T47D (cell line): ENCODE measurements at places on chromosomes 2 and 18.

DNA sequence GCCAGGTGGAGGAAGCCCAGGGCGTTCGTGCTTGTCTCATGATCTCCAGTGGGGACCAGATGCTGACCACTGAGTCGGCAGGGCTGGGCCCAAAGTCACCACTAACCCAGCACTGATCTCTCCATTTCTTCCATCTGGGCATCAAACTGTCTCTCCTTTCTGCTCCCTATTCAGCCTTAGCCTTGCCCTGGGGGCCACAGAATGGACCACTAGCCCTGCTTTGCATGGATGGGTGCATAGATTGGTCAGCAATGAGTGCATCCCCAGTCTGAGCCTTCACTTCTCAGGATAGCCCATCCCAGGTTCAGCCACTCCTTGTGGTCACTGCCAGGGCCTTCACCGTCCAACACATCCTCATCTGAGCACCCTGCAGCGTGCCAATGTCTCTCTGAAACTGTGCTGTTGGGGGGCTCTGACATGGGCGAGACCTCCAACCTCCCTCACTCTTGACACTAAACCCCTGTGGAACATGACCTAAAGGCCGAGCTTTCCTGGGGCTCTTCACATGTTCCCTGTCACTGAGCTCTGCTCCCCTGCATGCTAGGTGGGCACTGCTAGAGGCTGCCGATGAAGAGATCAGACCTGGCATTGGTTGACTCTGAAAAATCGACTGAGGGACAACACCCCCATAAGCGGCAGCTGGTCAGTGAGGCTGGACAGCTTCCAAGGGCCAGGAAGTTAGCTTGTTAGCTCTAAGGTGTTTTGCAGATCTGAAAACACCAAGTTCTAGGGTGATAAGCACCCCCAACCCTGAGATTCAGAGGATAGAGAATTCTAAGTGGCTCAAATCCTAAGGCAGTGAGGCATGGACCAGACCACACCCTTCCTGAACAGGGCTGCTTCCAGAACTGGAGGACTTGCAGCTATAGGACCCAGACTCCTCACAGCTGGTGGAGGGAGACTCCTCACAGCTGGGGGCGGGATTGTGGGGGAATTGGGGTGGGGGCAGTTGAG is 61.7 kb downstream of the HS1BP3 start:
- DNase-seq = no peak

DNA sequence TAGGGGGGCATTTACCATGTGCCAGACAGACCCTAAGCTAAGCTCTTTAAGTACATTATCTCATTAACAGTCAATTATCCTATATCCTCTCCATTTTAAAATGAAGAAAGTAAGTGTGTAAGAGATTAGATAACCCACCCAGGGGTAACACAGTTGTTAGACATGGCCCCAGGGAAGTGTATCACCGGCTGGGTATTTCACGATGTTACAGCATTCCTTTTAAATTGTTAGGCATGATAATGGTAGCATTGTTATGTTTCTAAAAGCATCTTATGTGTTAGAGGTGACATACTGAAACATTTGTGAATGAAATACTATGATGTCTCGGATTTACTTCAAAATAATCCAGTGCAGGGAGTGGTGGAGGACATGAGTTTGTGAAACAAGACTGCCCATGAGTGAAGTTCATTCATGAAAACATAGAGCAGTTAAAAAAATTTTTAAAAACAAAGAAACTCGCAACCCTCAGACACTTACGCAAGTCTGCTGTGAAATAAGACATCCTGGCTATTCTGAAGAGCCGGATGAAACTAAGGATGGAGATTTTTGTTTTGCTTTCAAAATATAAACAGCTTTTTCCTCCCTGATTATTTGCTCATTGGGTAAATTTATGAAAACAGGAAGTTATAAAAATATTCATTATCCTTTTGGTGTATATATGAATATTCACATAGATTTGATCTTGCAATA is 54.9 kb downstream of the IL1RL2 start:
- no peak for DNase-seq

DNA sequence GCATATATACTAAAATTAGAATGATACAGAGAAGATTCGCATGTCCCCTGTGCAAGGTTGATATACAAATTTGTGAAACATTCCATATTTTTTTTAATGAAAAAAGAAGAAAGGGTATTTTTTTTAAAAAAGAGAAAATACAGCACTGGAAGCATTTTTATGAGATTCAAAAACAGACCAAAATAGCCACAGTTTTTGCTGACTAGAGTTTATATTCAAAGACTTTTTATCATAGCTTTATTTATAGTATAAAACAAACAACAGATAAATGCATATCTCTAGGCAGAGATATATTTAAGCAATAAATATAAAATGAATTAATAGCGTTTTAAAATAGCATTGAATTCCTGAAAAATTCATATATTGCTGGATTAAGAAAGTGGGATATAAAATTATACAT is 436.5 kb upstream of the ACVR2A start:
- DNase-seq = no peak

DNA sequence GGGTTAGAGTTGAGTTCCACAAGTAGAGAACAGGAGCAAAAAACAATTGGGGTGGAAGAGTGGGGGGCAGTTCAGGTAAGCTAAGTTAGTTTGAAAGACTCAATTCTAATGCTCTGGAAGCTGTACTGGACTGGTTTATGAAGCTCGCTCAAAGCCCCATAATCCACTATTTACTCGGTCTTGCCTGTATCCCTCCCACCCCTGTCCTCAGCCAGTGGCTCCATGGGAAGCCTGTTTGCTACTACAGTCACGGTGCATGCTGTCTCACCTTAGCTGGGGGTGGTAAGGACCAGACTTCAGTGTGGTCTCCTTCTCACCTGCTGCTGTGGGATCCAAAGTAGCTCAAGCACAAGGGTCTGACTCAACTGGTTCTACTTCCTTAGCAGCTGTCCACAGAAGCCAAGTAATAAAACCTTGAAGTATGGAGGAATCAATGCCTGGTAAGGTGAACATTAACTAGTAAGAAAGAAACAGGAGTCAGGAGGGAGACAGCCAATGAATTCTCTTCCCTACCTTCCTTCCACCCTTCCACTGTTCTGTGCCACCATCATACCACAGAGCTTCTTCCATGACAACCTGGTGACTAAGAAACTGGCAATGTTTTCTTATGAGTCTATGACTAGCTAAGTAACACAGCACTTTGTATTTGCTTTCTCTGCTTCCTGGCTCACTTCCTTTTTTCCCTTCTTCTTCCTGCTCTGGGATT is 230.8 kb downstream of the SRBD1 start:
- DNase-seq = no peak

DNA sequence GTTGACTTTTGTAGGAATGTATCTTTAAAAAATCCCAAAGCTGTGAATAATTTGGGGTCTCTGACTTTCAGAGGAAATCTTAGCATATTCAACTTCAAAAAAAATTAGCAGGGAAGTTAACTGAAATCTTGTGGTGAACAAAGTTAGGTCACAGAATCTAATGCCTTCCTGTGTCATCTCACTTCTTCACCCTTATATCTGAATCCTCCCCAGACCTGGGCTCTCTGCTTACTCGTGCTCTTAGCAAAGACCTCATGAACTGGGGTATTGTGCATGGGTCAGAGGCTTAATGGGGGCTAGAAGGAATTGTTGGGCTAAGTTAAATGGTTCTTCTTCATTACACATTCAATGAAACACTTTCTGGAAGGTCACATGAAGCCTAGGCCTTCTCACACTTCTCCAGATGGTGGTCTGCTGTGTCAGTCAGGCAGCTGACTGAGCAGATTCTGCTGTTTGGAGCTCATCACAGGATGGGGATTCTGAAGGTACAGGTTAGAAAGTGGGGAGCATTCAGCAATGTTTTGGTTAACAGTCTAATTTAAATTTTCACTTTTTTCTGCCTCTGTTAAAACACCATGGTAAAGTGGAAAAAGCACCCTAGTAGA is 131.3 kb downstream of the SUCLG1 start:
- DNase-seq = no peak

- DNase-seq = no peak
Observed at GRCh38 chr2:160610041-160610440, 116.4 kb upstream of the RBMS1 start.

- DNase-seq = no peak
Observed at GRCh38 chr2:2320486-2321199, 10.4 kb downstream of the MYT1L start.

GRCh38 chr2:30147196-30147714 is 448 bp downstream of the YPEL5 start:
- no peak for DNase-seq

GRCh38 chr2:19225931-19226330 is 132.5 kb downstream of the OSR1 start:
- DNase-seq = no peak

DNA sequence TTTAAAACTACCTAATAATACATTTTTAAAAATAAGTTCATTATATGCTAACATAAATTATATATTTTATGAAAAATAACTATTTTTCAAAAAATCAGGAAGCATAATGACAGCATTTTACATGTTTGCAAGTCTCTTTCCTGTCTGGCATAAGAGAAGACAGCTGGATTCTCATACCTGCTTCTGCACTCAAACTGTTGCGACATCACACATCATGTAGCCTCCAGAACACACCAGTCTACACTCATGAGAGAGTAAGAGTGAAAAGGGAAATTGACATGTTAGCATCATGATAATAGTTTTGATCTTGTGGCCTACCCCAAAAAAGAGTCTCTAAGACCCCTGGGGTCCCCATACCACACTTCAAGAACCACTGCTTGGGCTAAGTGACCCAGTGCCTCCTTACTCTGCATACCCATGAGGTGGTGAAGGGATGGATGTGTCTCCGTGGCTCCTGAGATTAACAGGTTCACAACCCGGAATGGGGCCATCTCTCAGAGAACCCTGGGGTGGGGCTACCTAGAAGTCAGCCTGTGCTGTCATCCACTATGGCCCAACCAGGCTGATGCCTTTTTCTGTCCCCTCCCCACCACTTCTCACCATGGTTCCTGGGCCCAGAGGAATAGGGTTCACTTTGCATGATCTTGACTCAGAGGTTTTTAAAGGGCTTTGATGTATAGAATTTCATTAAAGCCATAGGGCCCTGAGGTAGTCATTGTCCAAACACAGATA is 102.6 kb upstream of the DAPL1 start:
- DNase-seq = no peak

DNA sequence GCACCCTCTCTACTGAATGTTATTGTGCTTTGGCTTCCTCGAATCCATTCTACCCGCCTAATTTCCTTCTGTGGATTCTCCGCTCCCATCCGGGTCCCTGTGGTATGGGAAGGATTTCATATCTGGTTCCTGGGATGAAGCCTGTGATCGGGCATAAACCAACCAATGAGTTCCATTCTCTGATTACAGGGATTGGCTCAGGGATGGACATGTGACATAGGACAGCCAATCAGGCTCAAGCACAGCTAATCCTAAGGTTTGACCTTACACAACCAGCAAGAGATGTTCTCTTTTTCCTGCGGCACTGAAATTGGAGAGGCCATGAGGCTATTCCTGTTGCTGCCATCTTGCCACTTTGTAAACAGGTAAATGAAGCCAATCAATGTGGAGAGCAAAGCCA is 168.1 kb upstream of the SMAD2 start:
- no peak for DNase-seq

DNA sequence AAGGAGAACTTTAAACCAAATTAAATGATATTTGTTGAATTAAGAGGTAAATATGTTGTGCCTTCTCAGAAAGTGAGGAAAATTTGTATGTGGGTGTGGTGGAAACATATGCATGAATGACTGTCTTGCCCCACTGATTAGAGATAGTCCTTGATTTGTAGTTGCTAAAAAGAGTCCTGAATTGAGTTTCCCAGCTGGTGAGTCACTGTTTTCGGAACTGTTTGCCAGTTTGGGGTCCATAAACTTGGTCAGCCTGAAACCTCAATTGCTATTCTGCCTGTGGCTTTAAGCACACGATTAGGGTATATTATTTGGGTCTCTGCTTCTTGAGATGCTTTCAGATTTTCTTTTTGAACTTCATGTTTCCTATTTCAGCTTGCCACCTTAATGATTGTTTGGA is 53.3 kb downstream of the PIKFYVE start:
- DNase-seq = no peak

GRCh38 chr2:56338232-56338631 is 154.4 kb downstream of the CCDC85A start:
- no peak for DNase-seq

DNA sequence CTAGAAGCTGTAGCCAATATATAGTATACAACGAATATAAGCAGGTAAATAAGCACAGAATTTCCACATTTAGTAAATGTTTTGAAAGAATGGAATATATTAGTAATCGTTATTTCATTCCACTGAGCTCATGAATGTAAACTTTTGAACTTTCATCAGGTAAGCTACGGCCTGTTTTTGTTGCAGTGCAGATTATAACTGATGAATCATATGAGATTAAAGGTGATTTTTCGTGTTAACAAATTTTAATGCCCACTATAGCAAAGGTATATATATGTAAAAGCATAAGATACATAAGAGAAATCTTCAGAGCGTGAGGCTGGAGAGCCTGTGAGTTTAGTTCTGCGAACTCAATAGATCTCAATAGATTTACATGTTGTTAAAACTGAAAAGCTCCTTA is 1.1 kb downstream of the SCYGR1 start:
- DNase-seq = no peak

DNA sequence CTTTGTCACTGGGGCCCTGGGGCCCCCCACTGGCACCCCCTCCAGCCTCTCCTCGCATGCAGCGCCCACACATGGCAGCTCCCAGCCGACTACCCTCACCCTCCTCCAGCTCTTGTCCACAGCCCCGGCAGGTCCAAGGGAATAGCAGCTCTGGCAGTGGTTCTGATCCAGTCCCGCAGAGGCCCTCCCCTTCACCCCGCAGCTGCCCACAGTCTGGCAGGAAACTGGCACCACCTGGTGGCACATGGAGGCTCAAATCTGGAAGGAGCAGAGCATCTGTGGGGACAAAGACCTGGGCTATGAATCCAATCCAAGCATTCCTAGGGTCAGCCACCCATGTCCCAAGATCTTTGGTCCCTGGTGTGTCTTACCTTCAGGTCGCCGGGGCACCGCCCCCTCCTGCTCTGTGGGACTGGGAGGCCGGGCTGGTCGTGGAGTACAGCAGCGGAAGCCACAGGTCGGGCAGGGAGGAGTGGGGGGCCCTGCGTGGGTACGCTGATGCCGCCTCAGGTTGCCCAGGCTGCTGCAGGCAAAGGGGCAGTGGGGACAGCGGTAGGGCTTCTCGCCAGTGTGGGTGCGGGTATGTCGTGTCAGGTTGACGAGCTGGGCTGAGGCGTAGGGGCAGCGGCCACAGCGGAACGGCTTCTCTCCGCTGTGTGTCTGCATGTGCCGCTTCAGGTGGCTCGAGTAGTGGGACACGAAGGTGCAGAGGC is 2.3 kb downstream of the ZNF513 start:
- no peak for DNase-seq

DNA sequence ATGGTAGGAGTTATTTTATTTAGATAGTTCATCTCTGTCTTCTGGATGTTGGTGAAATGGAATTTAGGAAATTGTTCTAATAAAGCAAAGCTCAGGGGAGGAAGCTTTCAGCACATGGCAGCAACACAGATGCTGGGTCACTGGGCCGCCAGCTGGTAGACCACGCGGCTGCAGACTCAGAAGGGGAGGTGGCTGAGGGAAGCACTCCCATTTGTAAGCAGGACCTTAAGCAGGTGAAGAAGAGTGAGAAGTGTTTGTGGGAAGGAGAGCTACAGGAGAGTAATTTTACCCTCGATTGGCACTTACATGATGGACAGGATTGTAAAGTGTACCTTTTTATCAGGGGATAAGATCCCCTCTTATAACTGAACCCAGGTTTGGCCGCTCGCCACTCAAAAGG is 24.4 kb downstream of the NMS start:
- DNase-seq = no peak
